ENCODE measurements at places on chromosomes 16 and 17.

DNA sequence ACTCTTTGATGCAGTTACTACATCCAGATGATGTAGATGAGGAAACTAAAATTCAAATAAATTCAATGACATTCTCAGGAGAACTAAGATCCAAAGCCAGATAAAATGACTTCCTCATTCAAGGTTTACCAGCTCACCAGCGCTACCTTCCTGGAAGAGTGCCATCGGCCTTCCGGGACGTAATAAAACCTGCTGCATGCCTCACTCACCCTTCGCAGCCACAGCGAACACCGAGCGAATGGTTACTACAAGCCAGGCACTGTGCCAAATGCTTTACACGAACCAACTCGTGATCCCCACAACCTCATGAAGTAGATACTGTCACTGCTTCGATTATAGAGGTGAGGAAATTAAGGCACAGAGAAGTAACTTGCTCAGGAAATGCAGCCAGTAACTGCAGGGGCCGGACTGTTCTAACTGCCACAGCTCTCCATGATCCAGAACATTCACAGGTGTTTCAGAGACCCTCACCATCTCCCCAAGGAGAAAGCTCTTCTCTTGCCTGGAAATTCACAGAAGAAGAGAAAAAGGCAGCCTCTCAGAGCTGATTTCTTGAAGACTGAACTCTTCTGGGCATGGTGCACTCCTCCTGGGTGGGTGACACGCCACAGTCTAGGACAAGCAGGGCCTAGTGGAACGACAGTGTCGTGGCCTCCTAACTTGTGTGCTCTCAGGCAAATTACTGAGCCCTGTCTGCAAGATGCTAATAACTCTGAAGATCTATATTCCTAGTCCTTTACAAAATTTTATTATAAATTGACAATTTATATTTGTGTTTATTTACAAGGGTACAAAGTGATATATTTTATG lies 46.8 kb downstream of the HIC1 start:
- peak; percentile 47 for DNase-seq

GRCh38 chr16:88116121-88116520 lies 164.9 kb downstream of the BANP start:
- no peak for DNase-seq

- no peak for DNase-seq
Observed at GRCh38 chr17:32933881-32934280, 5.9 kb downstream of the TMEM98 start.

GRCh38 chr17:39808409-39808997 lies 55.6 kb downstream of the IKZF3 start:
- DNase-seq = no peak

DNA sequence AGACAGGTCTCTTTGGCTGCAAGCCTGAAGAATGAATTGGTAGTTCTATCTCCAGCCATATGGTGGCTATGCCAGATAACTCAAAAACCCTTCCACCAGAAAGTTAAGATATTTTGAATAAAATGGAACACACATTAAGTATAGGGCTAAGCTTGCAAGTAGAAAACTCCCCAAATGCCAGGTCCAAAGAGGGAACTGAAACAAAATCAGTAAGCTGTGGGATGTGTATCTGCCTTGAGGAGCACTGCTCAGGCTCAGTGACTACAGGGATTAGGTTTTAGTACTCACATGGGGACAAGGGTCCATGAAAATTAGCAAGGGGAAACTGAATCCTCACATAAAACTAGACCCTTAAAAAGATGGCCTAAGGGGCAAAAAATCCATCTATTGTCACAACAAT lies 115.7 kb upstream of the PMFBP1 start:
- no peak for DNase-seq

Data from CD4-positive, alpha-beta T cell treated with Interleukin-17A for 1 hour (primary cell).